Activated B cell treated with CpG ODN at 0.5 μM for 24 hours (primary cell): ENCODE measurements at places on chromosomes 6 and 20. TPM values are rescaled to one million over a fixed set of nuclear protein-coding genes. Genes with fewer than 3 reads are reported as not detected.

DNA sequence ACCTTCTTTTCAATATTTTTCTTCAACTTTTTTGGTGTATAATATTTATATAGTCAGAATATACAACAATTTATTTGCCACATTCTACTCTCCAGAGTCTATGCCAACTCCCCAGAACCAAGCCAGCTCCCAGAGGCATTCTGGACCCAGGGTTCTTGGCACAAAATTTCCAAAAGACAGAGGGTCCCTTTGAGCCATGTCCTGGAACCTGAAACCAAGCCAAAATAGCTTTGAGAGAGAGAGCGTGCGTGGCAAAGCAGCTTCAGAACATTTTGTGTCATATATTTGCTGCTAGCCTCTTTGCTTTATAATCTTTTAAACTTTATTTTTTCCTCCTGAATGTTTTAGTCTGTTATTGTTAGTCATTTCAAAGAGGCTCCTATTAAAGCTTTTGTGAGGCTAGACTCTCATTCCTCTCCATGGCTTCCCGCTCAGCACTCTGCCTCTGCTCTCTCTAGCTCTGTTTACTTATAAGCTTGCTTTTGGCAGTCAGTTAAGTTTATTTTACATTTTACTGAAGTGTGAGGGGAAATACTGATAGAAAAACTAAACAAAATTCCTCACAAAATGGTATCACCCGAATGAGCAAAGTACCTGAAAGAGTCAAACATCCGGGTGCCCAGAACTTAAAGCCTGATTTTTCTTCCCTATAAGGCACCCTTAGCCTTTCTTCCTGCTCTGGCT lies 605.1 kb upstream of the ID4 start:
- no peak for DNase-seq

SCRT2 gene
- total RNA-seq, result not detected in 2 replicates

TAAR9 gene
- total RNA-seq, result not detected in 2 replicates

- no peak for DNase-seq
Measured at GRCh38 chr6:104574135-104574750, 285.5 kb downstream of the HACE1 start.

GRCh38 chr6:150573041-150573681 lies 26.5 kb upstream of the PLEKHG1 start:
- no peak for DNase-seq

DNA sequence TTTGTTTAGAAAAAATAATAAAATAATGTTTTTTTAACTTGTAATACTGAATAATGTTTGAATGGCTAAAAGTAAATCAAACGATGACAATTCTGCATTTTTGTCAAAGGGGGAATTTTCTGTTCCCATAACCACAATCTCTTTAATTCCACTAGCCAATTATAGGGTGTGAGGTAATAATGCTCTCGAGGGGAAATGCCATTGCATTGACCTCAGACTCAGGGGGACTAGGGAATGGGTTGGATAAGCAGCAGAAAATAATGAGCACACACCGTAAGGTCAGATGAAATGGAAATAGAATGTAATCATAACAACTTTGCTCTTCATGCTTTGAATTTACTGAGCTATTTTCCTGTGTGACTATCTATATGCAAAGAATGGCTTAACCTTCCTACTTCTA lies 584.7 kb downstream of the RFPL4B start:
- no peak for DNase-seq

DEFB125 gene
- total RNA-seq, result not detected in 2 replicates

DNA sequence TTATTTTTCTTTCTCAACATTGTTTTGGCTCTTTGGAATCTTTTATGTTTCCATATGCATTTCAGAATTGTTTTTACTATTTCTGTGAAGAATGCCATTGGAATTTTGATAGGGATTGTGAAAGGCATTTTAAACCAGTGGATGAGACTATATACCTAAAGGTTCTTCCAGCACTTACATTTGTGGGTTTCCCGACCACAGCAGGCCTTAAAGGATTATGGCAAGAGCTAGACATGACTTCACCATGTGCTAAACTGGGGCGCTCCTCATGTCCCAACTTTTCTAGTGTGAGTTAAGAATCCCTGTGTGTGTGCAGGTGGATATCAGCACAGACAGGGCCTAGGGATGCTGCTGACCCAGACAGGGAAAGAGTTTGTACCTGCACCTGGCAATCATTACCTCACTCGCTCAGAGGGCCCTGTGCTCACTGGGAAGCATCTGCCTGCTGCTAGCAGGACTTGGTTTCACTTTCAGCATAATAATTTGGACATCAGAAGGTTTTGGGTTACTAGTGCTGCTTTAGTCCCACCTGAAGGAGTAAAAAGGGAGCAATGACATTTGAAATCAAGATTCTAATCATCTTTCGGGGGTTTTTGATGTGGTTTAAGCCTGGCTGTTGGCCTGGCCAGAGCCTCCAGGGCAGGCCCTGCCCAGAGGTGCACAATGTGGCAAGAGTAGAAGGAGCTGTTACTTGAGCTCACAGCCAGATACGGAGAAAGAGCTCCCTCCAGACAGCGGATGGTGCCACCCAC lies 137.1 kb downstream of the CDC5L start:
- DNase-seq, result no peak

OLIG3 gene
- total RNA-seq, result not detected in 2 replicates

- no peak for DNase-seq
Measured at GRCh38 chr6:2790588-2791449, 25.6 kb downstream of the WRNIP1 start.

SLC35D3 gene
- not detected in 2 replicates for total RNA-seq

SLC22A7 gene
- total RNA-seq, result not detected in 2 replicates

SSTR4 gene
- not detected in 2 replicates for total RNA-seq

KCNK15 gene
- 0.09 TPM in 1 of 2 replicates, not detected in the other for total RNA-seq

- DNase-seq, result no peak
Measured at GRCh38 chr20:44014807-44015732, 100.4 kb downstream of the TOX2 start.

DNA sequence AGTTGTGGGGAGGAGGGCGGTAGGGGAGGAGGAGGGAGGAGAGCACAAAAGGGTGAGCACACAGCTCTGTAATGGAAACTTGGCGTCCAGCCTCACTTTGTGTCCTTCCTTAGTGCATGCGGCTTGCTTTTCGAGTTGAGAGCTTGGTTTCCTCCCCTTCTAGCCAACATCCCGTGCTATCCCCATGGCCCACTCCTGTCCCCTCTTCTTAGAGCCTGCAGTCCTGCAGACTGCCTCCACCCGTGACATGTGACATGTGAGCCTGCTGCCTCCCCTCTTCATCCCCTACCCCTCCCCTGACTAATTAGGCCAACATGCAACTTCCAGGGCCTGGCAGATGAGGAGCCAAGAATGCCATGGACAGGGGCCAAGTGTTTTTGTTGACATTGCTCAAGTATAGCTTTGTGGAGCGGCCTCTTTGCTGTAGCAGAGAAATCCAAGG lies 63.2 kb downstream of the SLC24A3 start:
- DNase-seq, result no peak

- no peak for DNase-seq
Measured at GRCh38 chr6:52186480-52186879, 305 bp downstream of the IL17A start.

- no peak for DNase-seq
Measured at GRCh38 chr20:24490598-24490997, 21.2 kb downstream of the SYNDIG1 start.

DNA sequence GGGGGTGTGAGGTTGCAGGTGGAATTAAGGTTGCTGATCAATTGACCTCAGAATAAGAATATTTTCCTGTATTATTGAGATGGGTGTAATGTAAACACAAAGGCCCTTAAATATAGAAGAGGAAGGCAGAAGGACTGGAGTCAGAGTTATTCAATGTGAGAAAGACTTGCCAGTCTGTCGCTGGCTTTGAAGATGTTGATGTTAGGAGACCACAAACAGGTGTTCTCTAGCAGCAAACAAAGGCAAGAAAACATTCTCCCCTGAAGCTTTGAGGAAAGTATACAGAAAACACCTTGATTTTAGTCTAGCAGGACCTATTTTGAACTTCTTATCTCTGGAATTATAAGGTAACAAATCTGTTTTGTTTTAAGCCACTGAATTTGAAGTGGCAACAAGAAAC lies 138.9 kb upstream of the PTPRK start:
- no peak for DNase-seq

CALHM4 gene
- not detected in 2 replicates for total RNA-seq

GRCh38 chr6:337805-338368 lies 45.6 kb downstream of the DUSP22 start:
- DNase-seq, result no peak

GRCh38 chr6:26457264-26457805 lies 420 bp upstream of the BTN2A1 start:
- no peak for DNase-seq

DNA sequence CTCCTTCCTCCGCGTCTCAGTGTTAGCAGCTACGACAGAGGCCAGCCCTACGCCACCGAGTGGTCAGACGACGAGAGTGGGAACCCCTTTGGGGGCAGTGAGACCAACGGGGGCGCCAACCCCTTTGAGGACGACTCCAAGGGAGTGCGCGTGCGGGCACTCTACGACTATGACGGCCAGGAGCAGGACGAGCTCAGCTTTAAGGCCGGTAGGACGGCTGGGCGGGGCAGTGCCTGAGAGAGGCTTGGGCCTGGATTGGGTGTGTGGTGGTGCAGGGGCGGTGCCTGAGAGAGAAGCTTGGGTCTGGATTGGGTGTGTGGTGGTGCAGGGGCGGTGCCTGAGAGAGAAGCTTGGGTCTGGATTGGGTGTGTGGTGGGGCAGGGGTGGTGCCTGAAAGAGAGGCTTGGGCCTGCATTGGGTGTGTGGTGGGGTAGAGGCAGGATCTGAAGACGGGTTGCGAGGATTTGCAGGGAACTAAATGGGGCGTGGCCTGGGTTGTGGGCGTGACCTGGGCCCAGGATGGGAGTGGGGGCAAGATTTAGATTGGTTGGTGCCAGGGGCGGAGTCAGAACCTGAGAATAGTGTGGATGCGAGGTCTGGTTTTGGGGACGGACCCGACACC lies 24.4 kb downstream of the SPDEF start:
- DNase-seq, result no peak

- DNase-seq, result no peak
Measured at GRCh38 chr6:113558966-113559365, 298.2 kb upstream of the MARCKS start.

DNA sequence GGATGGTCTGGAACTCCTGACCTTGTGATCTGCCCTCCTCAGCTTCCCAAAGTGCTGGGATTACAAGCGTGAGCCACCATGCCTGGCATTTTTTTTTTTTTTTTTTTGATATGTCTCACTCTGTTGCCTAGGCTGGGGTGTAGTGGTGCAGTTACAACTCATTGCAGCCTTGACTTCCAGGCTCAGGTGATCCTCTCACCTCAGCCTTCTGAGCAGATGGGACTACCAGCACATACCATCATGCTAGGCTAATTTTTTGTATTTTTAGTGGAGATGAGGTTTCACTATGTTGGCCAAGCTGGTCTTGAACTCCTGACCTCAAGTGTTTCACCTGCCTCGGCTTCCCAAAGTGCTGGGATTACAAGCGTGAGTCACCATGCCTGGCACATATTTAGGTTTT lies 34.3 kb downstream of the PHF20 start:
- DNase-seq, result no peak

- DNase-seq, result no peak
Measured at GRCh38 chr20:36974660-36975059, 23.2 kb upstream of the SAMHD1 start.

- DNase-seq, result no peak
Measured at GRCh38 chr6:15331629-15332251, 85.9 kb downstream of the JARID2 start.

HLA-DQB1 gene
- total RNA-seq, result 262 and 310 TPM in 2 replicates

DNA sequence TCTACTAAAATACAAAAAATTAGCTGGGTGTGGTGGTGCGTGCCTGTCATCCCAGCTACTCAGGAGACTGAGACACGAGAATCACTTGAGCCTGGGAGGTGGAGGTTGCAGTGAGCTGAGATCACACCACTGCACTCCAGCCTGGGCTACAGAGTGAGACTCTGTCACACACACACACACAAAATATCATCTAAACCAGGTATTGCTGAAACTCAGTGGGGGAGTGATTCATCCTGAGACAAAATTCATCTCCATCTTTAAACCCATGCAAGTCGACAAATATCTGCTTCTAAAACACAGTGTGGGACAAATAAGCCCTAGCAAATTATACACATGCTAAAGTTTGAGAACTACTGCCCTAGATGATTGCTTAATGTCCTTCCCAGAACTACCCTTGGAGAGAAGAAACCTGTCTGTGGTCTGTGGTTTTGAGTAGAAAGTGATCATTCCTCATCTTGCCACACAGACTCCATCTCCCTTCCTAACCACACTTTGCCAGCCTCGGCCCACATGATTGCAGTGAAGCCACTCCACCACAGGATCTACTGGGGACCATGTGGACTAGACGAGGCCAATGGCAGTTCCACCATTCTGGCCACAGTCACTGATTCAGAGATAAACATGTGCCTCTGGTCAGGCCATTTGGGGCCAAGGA lies 130.3 kb downstream of the OPRM1 start:
- DNase-seq, result no peak

ZNF334 gene
- 0.27 and 0.39 TPM in 2 replicates for total RNA-seq

DNA sequence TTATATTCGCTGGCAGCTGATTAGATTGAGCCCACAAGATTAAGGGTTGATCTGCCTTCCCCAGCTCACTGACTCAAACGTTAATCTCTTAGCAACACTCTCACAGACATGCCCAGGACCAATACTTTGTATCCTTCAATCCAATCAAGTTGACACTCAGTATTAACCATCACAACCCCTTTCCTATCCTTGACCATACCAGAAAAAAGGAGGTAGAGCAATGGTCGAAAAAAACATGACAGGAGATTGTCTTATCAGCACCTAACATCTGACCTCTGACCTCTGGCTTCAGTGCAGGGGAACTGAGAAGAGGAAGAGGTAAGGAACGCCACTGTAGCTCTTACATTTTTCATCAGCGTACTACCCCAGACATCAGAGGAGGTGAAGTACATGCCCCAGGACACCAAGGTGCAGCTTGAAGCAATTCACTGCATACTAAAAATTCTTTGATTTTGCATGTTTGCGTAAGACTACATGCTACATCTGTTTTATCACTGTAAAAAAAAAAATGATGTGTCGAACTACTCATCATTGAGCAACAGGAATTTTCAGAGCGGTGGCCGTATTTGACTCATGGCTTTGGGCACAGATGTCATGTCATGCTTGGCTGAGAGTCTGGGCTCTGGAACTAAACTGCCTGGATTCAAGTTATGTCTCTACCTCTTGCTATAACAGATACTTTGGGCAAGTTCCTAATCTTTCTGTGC lies 188.0 kb upstream of the TAB2 start:
- no peak for DNase-seq

GRCh38 chr20:44728801-44729443 lies 13.8 kb downstream of the CCN5 start:
- no peak for DNase-seq

DNA sequence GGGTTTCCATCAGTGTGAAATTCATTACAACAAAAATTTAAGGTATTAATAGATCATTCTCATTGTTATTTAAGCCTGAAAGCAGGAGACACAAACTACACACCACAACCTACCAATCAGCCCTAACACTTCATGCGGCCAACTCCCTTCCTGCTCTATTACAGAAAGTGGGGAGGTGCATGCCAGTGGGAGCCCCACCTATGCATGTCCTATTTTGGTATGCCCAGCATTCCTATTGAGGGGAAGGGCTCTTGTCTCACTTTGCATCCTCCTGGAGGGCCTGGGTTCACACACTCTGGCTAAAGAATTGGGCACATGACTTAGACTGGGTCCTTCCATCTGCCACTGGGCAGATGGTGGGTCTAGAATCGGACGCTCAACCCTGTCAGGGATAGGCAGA lies 450.0 kb downstream of the PTPRT start:
- no peak for DNase-seq

C6orf118 gene
- not detected in 2 replicates for total RNA-seq
